Left kidney (tissue), 8 donors: ENCODE measurements at places on chromosomes 13 and 19.

DNA sequence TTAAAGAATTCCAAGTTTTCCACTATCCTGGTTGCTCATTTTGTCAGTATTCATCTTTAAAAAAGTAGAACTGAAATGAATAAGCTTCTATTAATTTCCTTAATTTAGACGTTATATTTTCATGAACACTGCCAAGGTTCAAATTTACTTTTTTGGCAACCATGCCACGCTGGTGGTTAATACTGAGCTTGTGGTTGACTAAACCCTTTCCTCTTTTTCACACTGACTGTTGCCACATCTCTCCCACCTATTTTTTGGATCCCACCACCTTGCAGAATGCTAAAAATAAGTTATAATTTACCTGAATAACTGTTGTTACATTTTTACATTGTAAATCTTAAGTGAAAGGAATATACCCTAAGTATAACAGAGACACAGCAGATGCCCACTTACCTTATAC lies 45.0 kb downstream of the FLT3 start:
- no peak for DNase-seq

GRCh38 chr13:98796191-98796590 lies 43.7 kb upstream of the SLC15A1 start:
- no peak for DNase-seq

GRCh38 chr13:109971456-109972090 lies 185.2 kb upstream of the IRS2 start:
- DNase-seq = no peak

DNA sequence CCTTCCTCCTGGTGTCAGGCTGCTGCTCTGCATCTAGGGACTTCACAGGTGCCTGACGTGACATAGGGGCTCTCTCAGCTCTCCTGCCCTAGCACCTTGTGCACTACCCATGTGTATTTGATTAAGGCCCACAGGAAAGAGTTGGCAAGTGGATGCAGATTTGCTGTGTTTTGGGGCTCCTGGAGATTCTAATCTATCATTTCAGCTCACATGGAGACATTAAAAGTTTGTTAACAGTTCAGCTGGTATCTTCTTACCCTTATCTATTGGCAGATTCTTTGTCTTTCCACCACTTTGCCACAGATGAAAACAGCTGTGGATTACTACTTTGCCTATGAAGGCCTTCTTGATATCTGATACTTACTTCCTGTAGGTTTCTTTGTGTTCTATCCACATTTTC lies 41.9 kb downstream of the WASF3 start:
- no peak for DNase-seq

DNA sequence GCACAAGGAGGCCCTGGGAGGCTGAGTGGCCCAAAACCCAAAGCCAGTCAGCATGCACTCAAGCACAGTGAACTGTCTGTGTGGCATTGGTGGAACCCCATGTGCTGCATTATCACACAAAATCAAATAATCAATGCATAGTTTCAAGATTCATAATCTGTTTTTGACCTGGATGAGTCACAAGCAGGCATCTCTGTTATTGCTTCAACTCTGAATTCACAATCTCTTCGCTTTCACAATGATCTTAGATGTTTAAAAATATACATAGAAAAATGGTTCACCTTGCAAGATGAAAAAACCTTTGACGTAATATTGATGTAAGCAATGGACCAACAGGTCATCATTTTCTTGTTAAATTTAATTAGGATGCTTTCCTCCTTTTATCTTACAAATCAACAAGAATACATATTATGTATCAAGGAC lies 455.4 kb downstream of the IRS2 start:
- no peak for DNase-seq

DNA sequence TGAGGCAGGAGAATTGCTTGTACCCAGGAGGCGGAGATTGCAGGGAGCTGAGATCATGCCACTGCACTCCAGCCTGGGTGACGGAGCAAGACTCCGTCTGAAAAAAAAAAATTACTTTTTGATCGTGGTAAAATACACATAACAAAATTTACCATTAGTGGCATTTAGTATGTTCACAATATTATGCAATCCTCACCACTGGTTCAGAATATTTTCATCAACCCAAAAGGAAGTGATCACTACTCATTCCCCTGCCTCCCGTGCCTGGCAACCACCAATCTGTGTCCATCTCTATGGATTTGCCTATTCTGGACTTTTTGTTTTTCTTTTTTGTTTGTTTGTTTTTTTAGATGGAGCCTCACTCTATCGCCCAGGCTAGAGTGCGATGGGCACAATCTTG lies 1.2 kb upstream of the PALM3 start:
- no peak for DNase-seq

DNA sequence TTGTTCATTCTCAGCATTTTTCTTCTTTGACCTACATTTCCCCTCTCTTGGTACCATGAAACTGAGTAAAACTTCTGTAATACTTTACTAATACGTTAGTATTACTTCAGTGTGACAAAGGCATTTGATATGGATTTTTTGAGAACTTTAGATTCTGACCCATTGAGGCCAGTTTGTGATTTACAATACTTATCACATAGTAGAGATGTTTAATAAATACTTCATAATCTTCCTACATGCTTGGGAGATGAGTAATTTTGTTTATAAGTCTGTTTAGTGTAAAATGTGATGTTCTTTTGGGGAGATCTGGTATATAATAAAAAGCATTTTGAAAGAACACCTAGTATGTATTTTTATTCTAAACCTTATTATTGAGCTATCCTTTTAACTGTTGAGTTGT lies 29.7 kb downstream of the GTF2F2 start:
- DNase-seq = no peak
